ENCODE measurements at places on chromosomes 7 and 10.

DNA sequence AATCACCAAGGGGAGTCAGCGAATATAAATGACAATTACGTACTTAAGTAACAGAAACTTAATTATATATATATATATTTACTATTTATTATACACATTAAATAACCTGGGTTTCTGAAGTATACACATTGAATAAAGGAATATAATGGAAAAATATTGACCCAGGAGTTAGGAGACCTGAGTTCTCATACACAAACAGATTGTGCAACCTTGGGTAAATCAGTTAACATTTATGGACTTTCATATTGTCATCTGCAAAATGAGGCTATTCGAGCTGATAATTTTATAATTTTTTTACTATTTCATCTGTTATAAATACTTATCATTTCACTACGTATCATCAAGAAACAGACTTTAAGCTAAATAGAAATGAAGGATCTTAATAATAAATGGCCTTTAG is 75.1 kb upstream of the SRRM3 start:
- no peak for DNase-seq

- no peak for DNase-seq
These were observed 5.9 kb downstream of the PIK3CG start for GRCh38 chr7:106870983-106871410.

DNA sequence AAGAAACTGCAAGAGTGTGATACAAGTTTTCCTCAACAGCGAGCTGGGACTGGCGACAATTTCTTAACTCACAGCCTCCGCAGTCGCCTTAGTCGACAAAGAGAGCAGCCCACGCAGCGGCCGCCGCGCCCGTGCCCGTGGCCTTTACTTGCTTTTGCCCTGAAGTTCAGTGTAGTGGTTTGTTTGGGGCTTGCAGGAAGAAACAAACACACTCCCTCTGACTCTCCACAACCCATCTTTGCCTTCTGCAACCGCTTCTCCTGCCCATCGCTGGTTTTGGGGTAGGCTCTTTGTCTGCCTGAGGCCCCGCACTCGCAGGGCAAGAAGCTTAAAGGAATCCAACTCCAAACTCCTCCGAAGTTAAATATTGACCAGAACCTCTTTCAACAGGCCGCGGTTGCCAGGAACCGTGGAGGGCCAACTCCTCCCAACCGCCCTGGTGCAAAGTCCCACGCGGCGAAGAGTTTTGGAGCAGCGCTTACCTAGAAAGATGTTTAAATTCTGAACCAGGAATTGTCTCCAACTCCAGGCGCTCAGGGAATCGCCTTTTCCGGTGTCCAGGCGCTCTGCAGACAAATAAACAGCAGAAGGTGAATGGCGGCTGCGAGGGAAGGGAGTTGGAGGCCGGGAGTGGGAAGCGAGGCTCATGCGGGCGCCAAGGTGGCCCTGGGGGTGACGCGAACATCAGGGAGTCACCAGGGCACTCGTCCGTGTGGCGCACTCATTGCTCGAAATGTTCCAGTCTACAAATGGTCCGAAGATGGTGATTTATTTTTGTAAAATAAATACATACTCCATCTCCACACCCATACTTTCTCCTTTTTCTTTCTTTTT is 8.3 kb downstream of the HOXA4 start:
- no peak for DNase-seq

GRCh38 chr10:31321396-31321941 is 2.5 kb downstream of the ZEB1 start:
- peak; percentile 39 for DNase-seq

DNA sequence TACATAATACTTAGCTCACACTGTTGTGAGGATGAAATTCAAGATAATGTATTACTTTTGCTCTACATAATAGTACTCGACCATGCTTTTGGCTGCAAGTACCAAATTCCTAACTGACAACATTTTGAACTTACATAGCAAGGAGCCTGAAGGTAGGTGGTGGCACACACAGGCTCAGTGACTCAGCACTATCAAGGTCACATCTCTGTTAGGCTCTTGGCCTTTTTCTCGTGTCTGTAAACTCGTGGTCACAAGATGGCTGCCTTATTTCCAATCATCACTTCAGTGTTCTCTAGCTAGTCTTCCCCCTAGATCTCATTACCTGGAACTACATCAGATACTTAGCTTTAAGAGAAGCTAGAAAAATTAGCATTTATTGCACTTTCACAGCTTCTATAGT is 61.4 kb upstream of the ABCB5 start:
- DNase-seq, result no peak

DNA sequence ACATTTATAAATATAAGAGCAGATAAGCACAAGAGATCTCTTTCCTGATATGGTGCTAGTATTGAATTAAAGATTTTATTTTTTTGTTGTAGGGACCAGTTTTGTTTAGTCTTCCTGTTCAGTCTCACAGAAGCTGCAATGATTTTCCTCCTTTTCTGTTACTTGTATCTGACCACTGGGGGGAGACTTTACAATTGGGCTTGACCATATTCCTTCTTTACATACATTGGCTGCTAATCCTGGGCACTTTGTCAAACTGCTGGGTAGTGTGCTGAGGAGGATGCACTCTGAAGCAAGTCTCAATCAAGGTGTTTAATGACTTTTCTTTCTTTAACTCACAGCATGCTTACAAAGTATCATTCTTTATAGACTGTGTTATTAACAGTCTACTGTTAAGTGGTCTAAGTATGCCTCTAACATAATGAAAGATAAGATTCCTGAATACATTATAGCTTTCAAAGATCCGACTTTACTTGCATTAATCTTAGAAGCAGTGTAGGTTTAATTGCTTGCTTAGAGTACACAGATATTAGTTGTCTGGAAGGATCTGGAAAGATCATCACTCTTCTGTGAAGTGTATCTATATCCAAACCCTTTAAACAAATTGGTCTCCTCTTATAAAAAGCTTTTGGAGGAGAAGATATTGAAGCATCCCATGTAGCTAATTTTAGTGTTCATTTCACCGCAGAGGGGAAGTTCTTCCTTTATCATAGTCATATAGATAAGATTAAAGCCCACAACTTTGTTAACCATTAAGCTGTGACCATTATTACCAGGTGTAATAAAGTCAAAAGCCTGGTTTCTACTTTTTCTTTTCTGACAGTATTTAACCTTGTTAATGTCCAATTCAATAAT is 3.1 kb downstream of the PALS2 start:
- DNase-seq, result peak; percentile 78

- peak; percentile 79 for DNase-seq
These were observed 1.9 kb upstream of the NEBL start for GRCh38 chr10:20898866-20899535.

Data from astrocyte of the hippocampus (primary cell).